Right atrium auricular region (tissue), 2 donors: ENCODE measurements at places on chromosomes 4 and X. TPM values are rescaled to one million over a fixed set of nuclear protein-coding genes. Genes with fewer than 3 reads are reported as not detected.

DNA sequence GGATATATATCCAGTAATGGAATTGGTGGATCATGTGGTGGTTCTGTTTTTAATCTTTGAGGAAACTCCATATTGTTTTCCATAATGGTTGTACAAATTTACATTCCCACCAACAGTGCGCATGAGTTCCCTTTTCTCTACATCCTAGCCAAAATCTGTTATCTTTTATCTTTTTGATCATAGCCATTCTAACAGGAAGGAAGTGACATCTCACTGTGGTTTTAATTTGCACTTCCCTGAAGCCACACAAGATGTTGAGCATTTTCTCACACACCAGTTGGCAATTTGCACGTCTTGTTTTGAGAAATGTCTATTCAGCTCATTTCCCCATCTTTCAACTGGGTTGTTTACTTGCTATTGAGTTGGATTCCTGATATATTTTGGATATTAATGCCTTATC lies 194.9 kb downstream of the CBLL2 start:
- no peak for DNase-seq

DNA sequence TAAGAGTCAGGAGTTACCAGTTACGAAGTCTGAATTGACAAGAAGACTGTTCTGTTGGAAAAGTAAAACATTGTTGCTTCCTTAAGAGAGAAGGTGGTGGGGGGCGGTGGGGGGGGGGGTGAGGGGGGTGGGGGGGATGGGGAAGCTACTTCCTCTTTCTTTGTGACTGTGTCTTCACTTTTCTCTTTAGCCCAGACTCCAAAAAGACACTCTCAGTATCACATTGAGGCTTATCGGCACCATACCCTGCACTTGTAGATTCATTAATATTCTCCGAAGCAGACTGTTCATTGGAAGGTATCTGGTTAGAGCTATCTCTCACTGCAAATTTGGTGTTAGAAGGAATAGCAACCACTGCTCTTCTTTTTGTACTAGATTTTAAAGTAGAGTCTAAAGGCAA lies 94.5 kb upstream of the IL13RA1 start:
- no peak for DNase-seq

GRCh38 chr4:168847771-168848502 lies 162.1 kb downstream of the CBR4 start:
- no peak for DNase-seq

DNA sequence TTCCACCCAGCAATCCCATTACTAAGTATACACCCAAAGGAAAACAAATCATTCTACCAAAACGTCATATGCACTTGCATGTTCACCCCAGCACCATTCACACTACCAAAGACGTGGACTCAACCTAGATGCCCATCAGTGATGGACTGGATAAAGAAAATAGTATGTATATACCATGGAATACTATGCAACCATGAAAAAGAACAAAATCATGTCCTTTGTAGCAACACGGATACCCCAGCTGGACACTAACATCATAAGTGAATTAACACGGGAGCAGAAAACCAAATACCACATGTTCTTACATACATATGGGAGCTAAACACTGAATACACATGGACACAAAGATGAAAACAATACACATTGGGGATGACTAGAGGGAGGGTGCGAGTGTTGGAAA lies 309.1 kb upstream of the KLF3 start:
- DNase-seq: no peak

GRCh38 chr4:84237008-84237407 lies 262.1 kb downstream of the NKX6-1 start:
- no peak for DNase-seq

The WDR17 gene
- total RNA-seq: 1.2 TPM

DNA sequence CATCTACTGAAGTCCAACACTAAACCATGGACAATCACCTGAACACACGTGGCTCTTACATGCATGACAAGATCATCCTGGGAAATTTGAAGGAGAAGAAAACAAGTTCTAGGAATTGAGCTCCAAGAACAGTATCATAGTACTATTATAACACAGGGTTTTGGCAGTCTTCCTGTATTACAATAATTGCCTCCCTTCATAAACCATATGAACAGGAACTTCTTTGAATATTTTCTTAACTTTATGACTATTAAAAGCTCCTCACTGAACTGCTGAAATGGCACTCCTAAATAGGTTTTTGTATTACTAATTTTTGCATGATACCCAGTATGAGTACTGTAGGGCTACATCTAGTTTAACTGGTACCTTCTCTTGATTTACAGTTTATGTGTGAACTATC lies 130.0 kb downstream of the ZAR1 start:
- no peak for DNase-seq

DNA sequence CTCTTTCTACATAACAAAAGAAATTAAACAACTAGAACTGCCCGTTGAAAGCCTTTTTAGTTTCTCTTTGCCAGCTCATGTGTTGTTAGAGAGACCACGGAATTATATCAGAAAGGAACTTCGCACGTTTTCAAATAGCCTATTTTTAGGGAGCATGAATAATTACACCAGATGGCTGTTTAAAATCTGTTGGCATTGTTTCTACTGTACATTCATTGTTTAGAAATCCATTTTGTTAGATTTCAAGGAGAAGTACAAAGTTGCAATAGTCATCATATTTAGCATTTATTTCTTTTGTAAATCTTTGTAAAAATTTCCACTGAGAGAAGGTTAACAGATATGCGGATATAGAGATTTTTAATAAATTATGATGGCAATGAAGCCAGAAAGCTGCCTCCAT lies 403.0 kb upstream of the HS3ST1 start:
- DNase-seq: no peak

- no peak for DNase-seq
Measured at GRCh38 chrX:116277351-116278225, 107.0 kb downstream of the AGTR2 start.

The SPARCL1 gene
- total RNA-seq: 501 TPM

DNA sequence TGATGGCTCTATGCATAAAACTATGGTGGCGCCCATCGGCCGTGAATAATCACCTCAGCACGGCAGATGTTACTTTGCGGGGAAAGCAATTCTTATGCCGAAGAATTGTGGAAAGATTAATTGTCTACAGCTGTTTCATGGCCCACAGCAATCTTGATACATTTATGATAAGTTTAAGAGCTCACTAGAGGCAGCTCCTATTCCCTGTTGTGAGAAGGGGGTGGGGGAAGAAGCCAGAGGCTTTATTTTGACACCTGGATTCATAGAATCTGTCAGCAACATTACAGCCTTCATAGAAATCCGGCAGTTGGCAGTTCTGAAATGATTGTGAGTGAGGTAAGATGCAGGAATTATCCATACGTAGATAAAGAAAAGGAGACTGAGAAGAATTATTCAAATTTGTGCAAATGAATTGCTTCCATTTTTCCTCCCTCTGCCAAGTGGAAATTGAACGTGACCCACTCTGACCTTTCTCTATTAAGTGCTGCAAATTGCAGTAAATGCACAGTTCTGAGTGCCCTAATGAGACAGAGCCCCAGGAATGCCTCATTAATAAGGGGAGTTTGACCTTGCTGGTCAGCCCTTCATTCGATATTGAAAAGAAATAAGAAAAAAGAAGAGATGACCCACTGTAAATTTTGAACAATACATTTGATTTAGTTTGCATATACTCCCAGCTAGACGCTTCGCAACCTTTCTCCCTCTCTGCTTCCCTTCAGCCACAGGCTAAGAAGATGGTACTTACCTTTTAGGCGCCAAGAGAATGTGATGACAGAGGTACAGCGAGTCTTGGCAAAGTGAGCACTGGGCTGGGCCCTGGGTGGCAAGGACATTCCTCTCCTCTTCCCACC lies 188.8 kb downstream of the GPAT3 start:
- no peak for DNase-seq

DNA sequence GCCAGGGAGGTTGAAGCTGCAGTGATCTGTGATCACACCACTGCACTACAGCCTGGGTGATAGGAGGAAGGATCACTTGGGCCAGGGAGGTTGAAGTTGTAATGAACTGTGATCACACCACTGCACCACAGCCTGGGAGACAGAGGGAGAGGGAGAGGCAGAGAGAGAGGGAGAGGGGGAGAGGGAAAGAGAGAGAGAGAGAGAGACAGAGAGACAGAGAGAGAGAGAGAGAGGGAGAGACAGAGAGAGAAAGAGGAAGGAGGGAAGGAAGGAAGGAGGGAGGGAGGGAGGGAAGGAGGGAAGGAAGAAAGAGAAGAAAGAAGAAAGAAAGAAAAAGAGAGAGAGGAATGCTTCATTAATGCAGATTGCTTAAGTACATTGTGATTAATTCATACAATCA lies 15.2 kb upstream of the MAP9 start:
- no peak for DNase-seq

DNA sequence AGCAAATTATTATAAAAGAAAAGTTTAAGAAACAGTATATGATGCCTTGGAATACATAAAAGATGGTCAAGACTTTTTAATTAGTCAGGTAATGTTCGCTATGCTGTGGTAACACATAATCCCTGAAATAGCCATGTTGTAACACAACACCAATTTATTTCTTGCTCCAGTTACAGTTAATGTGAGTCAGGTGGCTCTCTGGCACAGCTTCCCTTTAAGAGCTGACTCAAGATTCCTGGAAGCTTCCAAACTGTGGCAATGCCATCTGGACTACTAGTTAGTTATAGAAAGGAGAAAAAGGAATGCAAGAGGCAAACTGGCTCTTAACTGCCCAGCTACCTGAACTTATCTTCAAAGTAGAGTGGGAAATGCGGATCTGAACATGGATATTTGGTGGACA lies 210.5 kb downstream of the CHM start:
- DNase-seq: no peak

- DNase-seq: no peak
Measured at GRCh38 chr4:114398410-114398809, 200.2 kb upstream of the UGT8 start.

DNA sequence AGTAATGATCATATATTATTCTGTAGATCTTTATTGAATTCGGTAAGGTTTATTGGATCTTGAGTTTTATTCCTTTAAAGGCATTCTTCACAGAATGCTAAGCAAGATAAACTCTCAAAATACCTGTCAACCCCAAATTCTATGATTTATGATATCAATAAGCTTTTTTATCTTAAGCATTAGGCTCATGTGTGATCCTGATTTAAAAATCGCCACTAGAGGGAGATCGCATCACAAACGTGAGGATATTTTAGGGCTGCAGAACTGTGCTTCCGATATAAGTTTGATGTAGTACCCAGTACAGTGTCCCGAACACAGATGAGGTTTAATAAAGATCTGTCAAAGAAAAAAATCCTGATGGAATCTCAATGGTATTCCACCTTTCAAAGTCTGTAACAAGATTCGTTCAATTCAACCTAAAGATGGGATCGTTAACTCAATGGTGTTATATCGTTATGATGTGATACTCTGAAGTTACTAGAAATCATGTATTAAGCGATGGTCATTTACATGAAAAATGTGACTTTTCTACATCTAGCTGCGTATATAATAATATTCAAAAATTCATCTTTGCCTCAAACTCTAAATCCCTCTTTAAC lies 169.0 kb downstream of the CORIN start:
- DNase-seq: no peak

The MAGED2 gene
- 131 TPM for total RNA-seq

The SYN1 gene
- total RNA-seq: 6.4 TPM

- peak; percentile 84 for DNase-seq
Measured at GRCh38 chrX:85003655-85004244, at the start of gene APOOL. Gene APOOL, plus strand, starts transcription at chrX:85003877. Its CDS starts 36 bp downstream, at chrX:85003913.

DNA sequence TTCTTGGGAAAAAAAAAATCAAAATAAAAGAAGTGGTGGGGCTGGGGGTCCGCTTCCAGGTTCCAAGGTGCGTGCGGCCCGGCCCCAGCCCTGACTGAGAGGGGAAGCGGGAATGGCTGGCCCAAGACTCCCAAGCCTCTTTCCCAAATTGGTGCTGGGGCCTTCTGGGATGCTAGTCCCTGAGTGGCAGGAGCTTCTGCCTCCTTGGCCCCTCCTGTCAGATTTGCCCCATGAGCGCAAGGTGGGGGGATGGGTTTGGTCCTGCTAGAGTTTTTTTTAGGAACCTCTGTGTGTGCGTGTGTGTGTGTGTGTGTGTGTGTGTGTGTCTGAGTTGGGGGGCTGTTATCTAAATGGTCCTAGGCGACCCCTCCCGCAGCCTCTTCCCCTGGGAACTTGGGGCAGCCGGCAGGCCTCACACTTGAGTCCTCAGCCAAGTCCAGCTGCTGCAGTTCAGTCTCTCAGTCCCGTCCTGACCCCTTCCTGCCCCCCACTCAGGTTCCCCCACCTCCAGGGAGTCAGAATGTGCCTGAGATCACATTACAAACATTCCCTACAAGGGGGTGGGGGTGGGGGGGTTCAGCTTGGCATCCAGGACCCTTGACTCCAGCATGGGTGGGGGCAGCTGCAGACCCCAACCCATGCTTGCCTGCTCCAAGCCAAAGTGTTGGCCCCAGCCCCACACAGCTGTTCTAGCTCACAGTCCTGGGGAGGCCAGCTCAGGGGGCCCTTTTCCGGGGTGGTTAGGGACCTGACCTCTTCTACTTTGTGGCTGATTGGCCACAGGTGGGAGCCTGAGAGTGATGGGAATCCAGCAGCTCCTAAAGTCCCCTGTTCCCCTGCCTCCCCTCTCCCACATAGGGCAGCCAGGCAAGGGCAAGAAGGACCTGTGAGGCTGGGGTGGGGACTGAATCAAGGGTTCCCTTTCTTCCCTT lies 4.0 kb downstream of the EFNB1 start:
- DNase-seq: peak; percentile 46

The LRBA gene
- total RNA-seq: 37.7 TPM

GRCh38 chr4:155569960-155570515 lies 96.6 kb upstream of the GUCY1A1 start:
- no peak for DNase-seq

GRCh38 chrX:39536211-39536610 lies 561.5 kb downstream of the BCOR start:
- no peak for DNase-seq

- DNase-seq: no peak
Measured at GRCh38 chrX:132957211-132958090, 978 bp downstream of the HS6ST2 start.

The FAM184B gene
- not detected for total RNA-seq

- no peak for DNase-seq
Measured at GRCh38 chr4:145566768-145567167, 52.4 kb upstream of the MMAA start.

GRCh38 chr4:20773144-20773997 lies 73.1 kb downstream of the PACRGL start:
- DNase-seq: peak; percentile 58

The DOK7 gene
- 31.0 TPM for total RNA-seq

GRCh38 chr4:139582044-139582443 lies 26.0 kb upstream of the SETD7 start:
- no peak for DNase-seq

The AKAP14 gene
- total RNA-seq: not detected

The IL2 gene
- not detected for total RNA-seq

GRCh38 chr4:40401631-40402030 lies 66.5 kb downstream of the CHRNA9 start:
- no peak for DNase-seq

- DNase-seq: no peak
Measured at GRCh38 chr4:7618361-7618760, 183.6 kb upstream of the PSAPL1 start.

GRCh38 chrX:9845578-9845952 lies 59.3 kb downstream of the SHROOM2 start:
- DNase-seq: no peak

DNA sequence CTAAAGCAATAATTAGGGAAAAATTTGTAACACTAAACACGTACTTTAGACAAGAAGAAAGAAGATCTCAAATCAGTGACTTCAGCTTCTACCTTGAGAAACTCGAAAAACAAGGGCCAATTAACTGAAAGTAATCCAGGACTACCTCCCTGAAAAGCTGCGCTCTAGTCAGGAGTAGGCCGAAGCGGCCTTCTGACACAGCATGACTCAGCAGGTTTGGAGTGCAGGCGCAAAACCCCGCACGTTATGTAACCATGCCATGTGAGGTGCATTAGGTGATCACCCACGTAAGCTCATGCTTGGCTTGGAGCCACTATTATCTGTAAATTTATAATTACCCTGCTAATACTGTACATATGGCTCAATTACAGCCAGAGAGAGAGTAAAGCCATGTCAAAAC lies 52.8 kb upstream of the CCDC149 start:
- DNase-seq: no peak

The FGA gene
- not detected for total RNA-seq
